Thoracic aorta endothelial cell (primary cell): ENCODE measurements at places on chromosomes 5 and 9. TPM values are rescaled to one million over a fixed set of nuclear protein-coding genes. Genes with fewer than 3 reads are reported as not detected.

NRG2 gene
- total RNA-seq: 0.27 and 0.93 TPM in 2 replicates

GARIN3 gene
- not detected in 2 replicates for total RNA-seq

ARHGEF28 gene
- 110 and 120 TPM in 2 replicates for total RNA-seq

TENT4A gene
- total RNA-seq: 27.5 and 27.7 TPM in 2 replicates

DPP7 gene
- total RNA-seq: 55.6 and 69.3 TPM in 2 replicates

PCSK5 gene
- 8.4 and 18.5 TPM in 2 replicates for total RNA-seq

SVEP1 gene
- 0.13 and 0.14 TPM in 2 replicates for total RNA-seq

WDR31 gene
- total RNA-seq: 0.50 and 0.53 TPM in 2 replicates

PCDHA6 gene
- total RNA-seq: 0.13 and 0.22 TPM in 2 replicates

SOX30 gene
- not detected in 2 replicates for total RNA-seq
